ENCODE measurements at places on chromosomes 11 and 22.

- DNase-seq: no peak
Measured at GRCh38 chr22:50326225-50326955, 422 bp downstream of the DENND6B start.

DNA sequence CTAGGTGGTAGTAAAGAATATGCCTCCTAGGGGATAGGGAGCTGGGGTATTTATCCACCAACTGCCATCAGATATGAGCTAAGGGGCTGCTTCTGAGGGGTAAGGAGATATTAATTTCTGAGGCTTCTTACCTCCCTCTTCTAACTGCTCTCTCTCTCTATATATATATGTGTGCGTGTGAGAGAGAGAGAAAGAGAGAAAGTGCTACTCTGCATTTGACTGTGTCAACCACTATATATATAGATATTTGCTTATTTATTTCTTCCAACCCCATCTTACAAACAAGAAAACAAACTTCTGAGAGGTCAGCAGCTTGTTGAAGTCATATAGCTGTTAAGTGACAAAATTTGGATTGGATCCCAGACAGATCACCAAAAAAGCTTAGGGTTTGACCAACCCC is 5.9 kb upstream of the HEPACAM start:
- no peak for DNase-seq

DNA sequence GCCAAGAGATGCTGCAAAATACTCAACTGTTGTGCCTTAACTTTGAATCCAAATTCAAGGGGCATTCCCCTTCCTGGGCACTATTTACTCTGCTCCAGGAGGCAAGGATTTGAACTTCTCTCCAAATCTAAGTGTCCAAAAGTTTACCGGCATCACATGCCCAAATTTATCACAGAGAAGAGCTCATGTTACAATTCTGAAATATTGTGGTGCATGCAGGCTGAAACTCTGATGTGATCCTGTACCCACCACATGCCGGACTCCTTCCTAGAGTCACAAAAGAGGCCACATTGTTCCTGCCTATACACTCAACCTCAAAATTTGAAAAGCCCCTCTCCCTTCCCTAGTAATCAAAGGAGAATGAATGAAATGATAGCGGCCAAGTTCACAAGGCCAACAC is 1.3 kb downstream of the TRAF6 start:
- no peak for DNase-seq

GRCh38 chr22:49228431-49229037 is 599.1 kb downstream of the BRD1 start:
- DNase-seq: peak; percentile 2

- DNase-seq: no peak
Measured at GRCh38 chr22:49734390-49734789, 93.3 kb downstream of the BRD1 start.

- DNase-seq: no peak
Measured at GRCh38 chr11:64717268-64717578, 5.8 kb downstream of the NRXN2 start.

GRCh38 chr11:23164022-23164421 is 303.7 kb upstream of the CCDC179 start:
- no peak for DNase-seq

DNA sequence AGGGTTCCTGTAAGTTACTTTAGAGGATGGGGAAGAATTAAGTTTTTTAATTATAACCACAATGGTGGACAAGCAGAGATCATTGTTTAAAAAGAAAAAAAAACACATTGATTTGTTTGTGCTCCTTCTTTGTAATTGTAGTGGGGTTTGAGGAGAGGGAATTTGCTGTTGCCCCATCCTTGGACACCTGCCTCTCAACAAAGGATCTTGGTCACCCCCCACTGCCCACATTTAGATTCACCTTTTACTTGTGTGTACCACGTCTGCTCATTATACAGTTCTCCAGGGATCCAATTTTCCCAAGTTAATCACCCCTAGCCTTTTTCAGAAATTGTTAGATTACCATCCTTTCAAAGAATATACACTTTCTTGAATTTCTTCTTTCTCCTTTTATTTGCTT is 53.0 kb downstream of the DNAJC24 start:
- DNase-seq: no peak

DNA sequence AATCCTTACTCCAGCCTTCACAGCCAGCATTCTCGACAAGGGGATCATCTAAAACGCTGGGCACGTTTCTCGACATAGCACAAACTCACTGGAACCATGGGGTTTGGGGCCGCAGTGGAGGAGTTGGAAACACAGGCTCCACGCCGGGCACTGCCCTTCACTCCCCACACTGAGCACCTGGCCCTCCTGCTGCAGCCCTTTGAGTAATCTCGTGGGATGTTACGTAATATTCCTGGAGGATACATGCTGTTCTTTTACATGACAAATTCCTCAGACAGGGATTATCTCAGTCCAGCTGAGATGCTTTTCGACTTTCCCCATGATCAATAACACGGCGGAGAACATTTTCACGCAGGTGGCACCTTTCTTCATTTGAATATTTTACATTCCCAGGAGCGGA is 408.0 kb downstream of the SHANK2 start:
- no peak for DNase-seq

- DNase-seq: no peak
Measured at GRCh38 chr11:114359342-114359741, 41.0 kb downstream of the C11orf71 start.

- no peak for DNase-seq
Measured at GRCh38 chr22:44880610-44881290, 128.4 kb downstream of the ARHGAP8 start.

DNA sequence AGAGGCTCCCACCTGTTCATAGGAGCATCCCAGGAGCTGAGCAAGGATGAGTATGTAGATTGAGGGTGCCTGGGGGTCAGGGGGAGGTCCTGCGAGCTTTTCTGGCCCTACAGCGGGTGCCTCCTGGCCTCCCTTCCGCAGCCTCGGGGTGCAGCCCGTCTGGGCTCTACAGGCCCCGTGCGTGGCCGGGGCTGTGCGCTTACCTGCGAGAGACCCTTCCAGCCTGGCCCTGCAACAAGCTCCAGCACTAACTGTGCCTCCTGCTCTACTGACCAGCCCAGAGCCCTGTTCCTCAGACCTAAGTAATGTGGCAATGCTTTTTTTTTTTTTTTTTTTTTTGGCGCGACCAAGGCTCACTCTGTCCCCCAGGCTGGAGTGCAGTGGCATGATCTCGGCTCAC is 1129.1 kb downstream of the BRD1 start:
- DNase-seq: no peak

DNA sequence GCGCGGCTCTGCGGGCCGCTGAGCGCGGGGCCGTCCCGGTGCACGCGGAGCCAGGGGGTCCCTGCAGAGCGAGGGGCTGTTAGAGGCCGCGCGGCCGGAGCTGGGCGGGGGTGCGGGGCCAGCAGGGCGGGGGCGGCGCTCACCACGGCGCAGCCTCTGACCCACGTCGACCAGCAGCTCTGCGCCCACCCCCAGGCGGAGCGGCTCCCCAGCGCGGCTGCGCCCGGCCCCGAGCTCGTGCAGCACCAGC is 385 bp upstream of the SCO2 start:
- DNase-seq: no peak

DNA sequence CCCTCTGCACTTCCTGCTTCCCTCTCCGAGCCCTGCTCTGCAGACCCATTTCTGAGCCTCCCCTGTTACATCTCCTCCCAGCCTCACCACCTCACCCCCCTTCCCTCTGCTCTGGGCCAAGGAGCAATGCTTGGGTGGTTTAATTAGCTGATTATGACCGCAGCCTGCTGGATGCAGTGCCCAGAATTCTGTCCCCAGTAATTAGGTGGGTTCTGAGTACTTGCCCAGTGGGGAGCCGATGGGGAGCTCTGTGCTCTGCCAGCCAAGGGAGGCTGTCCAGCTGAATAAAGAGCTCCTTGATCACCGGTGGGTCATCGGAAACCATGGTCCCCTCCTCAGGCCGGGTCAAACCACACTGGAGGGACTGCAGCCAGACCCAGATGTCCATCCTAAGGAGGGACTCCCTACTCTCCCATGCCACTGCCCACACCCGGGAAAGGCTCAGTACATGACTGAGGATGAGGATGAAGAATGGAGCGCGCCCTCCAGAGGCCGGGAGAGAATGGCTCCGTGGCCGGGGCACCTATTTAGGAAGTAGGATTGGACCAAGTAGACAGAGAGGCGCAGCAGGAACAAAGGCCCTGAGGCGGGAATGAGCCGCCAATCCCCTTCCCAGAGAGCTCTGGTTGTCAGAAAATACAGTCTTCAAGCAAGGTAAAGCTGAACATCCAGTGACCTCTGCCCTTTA is 9.1 kb downstream of the ARRB1 start:
- no peak for DNase-seq

Data from NCI-H510A treated with DMSO at 0.1 percent for 48 hours (cell line).